ENCODE measurements at places on chromosomes 1 and 21.

GRCh38 chr1:192538407-192539296 lies 36.9 kb upstream of the RGS1 start:
- peak; percentile 49 for DNase-seq

DNA sequence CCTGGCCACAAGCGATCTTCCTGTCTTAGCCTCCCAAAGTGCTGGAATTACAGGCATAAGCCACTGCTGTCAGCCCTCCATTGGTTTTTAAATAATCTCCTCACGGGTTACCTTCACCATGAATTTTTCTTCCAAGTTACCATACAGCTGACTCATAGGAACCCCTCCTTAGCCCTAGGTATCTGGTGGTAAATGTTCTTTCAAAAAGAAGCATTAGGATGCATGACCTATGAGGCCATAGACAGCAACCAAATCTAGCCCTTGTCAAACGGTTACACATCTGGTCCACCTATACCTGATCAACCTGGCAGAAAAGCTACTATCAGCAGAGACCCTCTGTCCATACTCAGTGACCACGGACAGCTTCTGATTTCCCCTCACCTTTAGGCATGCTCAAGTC lies 12.7 kb upstream of the DEGS1 start:
- no peak for DNase-seq

GRCh38 chr1:112744009-112744578 lies 29.0 kb upstream of the PPM1J start:
- DNase-seq, result peak; percentile 45

DNA sequence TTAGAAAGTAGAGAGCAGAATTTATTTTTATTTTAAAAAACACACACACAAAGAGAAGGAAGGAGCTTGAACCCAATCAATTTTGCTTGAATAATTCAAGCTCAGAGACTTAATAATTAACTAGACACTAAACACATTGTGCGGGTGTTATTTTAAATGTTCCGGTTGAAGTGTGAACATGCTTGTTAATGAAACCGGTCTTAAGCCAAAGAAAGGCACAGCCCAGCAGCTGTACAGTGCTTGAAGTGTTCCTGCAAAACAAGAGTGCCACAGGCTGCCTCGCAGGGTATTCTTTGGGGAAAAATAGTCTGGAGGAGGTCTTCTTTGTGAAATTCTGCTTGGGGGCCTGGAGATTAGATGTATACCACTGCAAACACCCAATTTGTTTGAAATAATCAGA lies 2.2 kb upstream of the CDC42BPA start:
- DNase-seq, result no peak

DNA sequence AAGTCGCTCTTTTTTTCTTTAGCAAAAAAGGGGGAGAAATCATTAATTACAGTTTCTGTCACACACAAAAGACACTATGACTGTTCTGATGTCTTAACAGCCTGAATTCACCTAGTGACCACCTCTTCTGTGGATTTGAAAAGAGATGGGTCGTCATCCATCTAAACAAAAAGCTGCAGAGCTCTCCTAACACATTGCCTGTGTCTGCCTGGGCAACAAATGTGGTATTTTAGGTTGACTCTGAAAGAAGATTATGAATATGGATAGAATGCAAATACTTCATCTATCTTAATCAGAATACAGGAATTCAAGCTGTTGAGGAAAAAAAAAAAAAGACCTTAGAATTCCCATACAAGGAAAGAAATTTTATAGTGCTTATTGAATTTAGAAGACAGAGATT lies 304.4 kb upstream of the ADGRL2 start:
- DNase-seq, result no peak

GRCh38 chr21:37370152-37371040 lies 3.8 kb downstream of the DYRK1A start:
- DNase-seq, result peak; percentile 66

GRCh38 chr1:207427832-207428585 lies 26.1 kb upstream of the CR2 start:
- no peak for DNase-seq

DNA sequence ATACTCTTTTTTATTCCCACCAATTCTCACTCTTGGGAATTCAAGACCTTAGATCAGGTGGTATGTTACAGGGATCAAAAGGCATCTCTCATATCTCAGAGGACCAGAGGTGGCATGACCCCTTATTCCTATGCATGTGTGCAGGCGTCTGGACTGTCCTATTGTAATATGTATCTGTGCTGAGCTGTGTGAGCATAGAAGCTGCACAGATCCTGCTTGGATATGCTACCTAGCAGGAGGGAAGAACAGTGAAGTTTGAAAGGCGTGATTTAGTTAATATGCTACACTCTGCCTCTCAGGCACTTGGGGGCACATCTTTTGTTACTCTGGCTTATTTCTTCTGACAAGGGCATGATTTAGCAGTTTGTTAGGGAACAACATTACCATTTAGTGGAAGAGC lies 86.7 kb upstream of the ZRANB2 start:
- no peak for DNase-seq

- peak; percentile 19 for DNase-seq
Observed at GRCh38 chr1:11134251-11134897, 34.7 kb upstream of the EXOSC10 start.
